ENCODE measurements at places on chromosomes 11 and 22.
A peak's percentile ranks its signal among the peaks of the same experiment; 100 is the strongest.

GRCh38 chr22:22427542-22428065 is 80.9 kb downstream of the ZNF280B start:
- no peak for DNase-seq

- no peak for DNase-seq
Observed at GRCh38 chr11:27453701-27454100, 18.9 kb downstream of the LGR4 start.

GRCh38 chr11:72681226-72682153 is 7.3 kb upstream of the PDE2A start:
- no peak for DNase-seq

- DNase-seq, result no peak
Observed at GRCh38 chr11:3156661-3157311, 8.3 kb downstream of the OSBPL5 start.

- DNase-seq, result peak; percentile 46
Observed at GRCh38 chr11:2687782-2688191, 12.0 kb downstream of the KCNQ1OT1 start.

Measured in ecto neural progenitor cell (in vitro differentiated cells).